ENCODE measurements at places on chromosomes 6 and 20.

GRCh38 chr6:148888856-148889255, 142.0 kb downstream of the UST start:
- no peak for DNase-seq

- DNase-seq = no peak
Measured at GRCh38 chr20:23461180-23461579, 8.5 kb upstream of the CST11 start.

DNA sequence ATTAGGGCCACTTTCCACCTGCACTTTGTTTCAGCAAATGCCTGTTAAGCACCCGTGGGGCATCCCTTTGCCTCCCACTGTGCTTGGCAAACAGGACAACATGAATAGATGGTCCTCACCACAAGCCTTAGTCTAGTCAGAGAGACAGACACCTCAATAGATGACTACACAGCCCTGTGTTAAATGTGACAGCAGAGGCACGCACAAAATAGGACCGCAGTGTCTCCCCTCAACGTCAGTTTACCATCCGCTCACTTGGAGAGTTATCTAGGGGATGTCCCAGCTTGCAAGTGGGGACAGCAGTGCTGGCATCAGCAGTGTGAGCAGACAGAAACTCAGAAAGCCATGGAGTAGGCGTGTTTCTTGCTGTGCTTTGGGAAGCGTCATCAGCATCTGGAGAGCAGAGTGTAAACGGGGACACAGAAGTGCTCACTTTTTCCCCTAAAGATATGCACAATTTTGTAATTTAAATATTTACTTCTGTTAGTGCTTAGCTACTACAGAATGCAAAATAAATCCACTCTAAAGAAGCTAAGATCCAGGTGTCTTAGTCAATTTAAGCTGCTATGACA, 66.0 kb upstream of the TXNDC5 start:
- no peak for DNase-seq

DNA sequence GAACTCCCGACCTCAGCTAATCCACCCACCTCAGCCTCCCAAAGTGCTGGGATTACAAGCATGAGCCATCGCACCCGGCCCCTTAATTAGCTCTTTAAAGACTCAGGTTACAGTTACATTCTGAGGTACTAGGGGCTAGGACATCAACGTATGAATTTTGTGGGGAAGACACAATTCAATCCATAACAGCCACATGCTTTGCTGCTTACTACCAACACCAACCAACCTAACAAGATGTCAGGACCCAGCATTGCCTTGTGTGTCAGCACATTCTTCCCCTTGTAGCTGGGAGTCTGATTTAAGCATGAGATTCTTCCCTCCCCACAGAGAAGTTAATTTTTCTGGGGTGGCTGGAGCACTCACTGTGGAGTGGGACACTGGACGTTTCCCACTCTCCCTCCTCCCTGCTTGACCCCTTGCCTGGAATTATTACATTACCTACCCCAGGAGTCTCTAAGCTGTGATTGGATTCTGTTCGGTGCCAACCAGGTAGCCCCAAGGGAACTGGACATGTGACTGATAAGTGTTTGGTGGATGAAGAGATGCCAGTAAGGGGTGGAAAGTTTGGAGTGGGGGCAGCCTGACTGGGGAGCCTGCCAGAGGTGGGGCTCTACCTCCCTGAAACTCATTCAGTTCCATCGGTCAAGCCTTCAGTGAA, 5.6 kb upstream of the PXMP4 start:
- DNase-seq = no peak

GRCh38 chr6:10048370-10049297, 366.2 kb downstream of the TFAP2A start:
- no peak for DNase-seq

- no peak for DNase-seq
Measured at GRCh38 chr20:51584737-51585136, 42.2 kb upstream of the NFATC2 start.

GRCh38 chr6:160791981-160792418, 90.0 kb downstream of the PLG start:
- DNase-seq = no peak
